ENCODE measurements at places on chromosomes 7 and 10. TPM values are rescaled to one million over a fixed set of nuclear protein-coding genes. Genes with fewer than 3 reads are reported as not detected.

The FLNC gene
- total RNA-seq: 2.0 TPM

The RASSF4 gene
- total RNA-seq: 2.3 TPM

The FAM25C gene
- total RNA-seq: not detected

The CALML3 gene
- total RNA-seq: 501 TPM

The WEE2 gene
- total RNA-seq: not detected

The COL17A1 gene
- total RNA-seq: 204 TPM

The PLAU gene
- 19.4 TPM for total RNA-seq

The IL15RA gene
- 5.2 TPM for total RNA-seq

The PTN gene
- 28.6 TPM for total RNA-seq

The RADIL gene
- 0.20 TPM for total RNA-seq

The INA gene
- 1.4 TPM for total RNA-seq

The COX19 gene
- total RNA-seq: 5.5 TPM

The RSPH10B gene
- total RNA-seq: not detected

The CALHM3 gene
- total RNA-seq: not detected

The DNAJB9 gene
- total RNA-seq: 4.9 TPM

The BRAF gene
- 16.9 TPM for total RNA-seq

The NEUROD6 gene
- total RNA-seq: not detected

The SEC61A2 gene
- 2.8 TPM for total RNA-seq

The CALCR gene
- total RNA-seq: not detected

The CPEB3 gene
- 5.1 TPM for total RNA-seq

The CRTAC1 gene
- total RNA-seq: 1.5 TPM

The MYL10 gene
- total RNA-seq: not detected

The STAG3 gene
- total RNA-seq: 0.48 TPM

The CCL24 gene
- 0.56 TPM for total RNA-seq

The SUN3 gene
- not detected for total RNA-seq

The ABCA13 gene
- 4.3 TPM for total RNA-seq

The SLC39A12 gene
- total RNA-seq: 0.08 TPM

The LBX1 gene
- total RNA-seq: not detected

The SPAM1 gene
- total RNA-seq: not detected

Measured in esophagus mucosa (tissue), 1 donor.